CD4-positive, alpha-beta T cell treated with Interleukin-2 at 100 ng/mL for 4 hours (primary cell): ENCODE measurements at places on chromosomes 16 and 17.

DNA sequence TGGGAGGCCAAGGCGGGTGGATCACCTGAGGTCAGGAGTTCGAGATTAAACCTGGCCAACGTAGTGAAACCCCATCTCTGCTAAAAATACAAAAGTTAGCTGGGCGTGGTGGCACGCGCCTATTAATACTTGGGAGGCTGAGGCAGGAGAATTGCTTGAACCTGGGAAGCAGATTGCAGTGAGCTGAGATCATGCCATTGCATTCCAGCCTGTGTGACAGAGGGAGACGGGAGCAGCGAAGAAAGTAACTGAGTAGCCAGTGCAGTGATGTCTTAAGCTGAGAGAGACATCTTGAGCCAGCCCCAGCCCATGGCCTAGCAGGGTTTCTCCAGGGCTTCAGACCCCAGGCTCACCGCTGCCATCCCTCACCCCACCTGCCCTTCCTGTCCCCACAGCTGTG lies 9.8 kb upstream of the SMIM5 start:
- no peak for DNase-seq

DNA sequence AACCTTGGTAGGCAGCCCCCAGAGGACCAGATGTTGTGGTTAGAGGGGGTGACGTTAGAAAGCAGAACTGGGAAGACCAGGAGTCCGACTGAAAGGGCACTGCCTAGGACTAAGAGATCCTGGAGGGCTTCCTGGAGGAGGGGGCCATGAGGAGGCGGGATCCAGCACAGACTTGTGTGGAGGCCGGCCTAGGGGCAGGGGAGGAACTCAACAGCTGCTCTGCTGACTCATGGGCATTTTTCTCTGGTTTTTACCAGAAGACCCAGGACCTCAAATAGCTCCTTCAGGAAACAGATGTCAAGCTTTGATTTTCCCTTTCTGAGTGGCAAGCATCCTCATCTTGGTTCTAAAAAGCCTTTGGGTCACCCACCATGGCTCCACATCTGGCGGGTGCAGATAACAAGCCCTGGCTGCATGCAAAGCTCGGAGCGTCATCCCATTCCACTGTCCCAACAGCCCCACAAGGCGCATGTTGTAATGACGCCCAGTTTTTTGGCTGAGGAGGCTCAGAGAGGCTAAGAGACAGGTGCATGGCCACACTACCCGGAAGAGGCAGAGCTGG lies 29.0 kb downstream of the IL21R start:
- no peak for DNase-seq

DNA sequence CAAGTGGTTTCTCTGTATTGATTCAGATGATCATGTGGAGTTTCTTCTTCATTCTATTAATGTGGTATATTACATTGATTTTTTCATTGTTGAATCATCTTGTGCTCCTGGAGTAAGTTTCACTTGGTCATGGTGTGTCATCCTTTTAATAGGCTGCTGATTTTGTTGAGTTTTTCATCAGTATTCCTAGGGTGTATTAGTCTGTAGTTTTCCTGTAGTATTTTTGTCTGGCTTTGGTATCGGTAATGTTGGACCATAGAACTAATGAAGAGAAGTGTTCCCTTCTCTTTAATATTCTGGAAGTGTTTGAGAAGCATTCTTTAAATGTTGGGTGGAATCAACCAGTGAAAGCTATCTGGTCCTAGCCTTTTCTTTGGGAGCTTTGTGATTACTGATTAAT lies 99.0 kb downstream of the OMG start:
- no peak for DNase-seq

DNA sequence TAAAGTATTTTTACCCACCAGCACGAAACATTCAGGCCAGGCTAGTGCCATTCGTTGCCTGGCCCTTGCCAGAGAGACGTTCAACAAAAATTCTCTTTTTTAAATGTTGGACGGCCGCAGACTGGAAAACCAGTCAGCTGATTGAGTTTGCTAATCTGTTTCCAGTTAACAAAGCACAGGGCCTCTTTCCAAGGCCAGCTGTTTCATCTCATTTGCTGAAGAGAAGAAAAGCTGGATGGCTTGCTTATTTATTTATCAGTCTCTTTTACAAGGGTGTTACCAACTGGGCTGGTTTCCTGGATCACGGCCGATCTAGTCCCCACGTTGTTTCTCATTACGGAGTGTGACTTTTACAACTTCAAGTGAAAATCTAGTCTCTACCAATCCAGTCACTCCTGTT lies 418.7 kb upstream of the DYNLRB2 start:
- DNase-seq, result no peak

GRCh38 chr17:76997981-76998531 lies 129.9 kb downstream of the MGAT5B start:
- peak; percentile 74 for DNase-seq

- no peak for DNase-seq
Measured at GRCh38 chr17:6488008-6488539, 43.8 kb downstream of the PIMREG start.

GRCh38 chr17:29420128-29420527 lies 30.0 kb downstream of the TAOK1 start:
- no peak for DNase-seq

DNA sequence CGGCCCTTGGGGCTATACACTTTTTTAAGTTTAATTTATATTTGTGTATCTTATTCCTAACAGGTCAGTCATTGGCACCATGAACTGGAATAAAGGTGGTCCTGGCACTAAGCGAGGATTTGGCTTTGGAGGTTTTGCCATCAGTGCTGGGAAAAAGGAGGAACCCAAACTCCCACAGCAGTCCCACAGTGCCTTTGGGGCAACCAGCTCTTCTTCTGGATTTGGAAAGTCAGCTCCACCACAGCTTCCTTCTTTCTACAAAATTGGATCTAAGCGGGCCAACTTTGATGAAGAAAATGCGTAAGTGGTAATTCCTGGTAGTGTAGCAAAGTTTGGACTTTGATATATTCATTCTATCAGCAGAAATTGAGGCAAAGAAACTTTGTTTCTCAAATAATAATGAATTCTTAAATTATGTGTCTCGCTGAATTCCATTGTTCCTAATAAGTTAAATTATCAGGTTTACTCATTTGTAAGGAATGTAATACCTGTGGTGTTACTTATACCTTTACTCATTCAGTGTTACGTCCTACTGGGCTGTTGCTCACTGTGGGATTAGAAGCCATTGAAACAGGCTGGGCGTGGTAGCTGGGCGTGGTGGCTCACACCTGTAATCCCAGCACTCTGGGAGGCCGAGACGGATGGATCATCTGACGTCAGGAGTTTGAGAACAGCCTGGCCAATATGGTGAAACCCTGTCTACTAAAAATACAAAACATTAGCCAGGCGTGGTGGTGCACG lies 13.2 kb downstream of the DDX42 start:
- DNase-seq, result no peak

GRCh38 chr16:88769617-88770460 lies 15.2 kb downstream of the PIEZO1 start:
- DNase-seq, result no peak

DNA sequence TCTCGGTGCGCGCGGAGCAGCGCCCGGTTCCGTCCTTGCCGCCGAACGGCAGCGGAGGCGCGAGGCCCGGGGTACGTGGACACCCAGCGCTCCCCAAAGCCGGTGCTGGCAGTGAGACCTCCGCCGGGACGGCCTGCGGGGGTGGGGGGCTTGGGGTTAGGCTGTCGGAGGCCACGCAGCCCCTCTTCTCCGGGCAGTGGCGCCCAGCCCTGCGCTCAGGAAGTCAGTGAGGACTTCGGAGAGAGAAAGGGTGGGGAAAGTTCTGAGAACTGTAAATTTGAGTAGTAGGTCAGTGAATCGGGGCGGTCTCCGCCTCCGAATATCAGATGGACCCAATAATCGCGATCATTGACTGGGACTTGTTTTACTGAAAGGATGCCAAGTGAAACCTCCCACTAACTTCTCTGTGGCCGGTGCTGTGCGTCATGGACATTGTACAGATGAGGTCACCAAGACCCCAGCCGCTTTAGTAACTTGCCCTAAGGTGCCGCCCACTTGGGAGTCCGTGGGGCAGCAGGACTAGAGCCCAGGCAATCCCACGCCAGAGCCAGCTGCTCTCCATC lies 468 bp downstream of the IL4R start:
- DNase-seq, result peak; percentile 67

DNA sequence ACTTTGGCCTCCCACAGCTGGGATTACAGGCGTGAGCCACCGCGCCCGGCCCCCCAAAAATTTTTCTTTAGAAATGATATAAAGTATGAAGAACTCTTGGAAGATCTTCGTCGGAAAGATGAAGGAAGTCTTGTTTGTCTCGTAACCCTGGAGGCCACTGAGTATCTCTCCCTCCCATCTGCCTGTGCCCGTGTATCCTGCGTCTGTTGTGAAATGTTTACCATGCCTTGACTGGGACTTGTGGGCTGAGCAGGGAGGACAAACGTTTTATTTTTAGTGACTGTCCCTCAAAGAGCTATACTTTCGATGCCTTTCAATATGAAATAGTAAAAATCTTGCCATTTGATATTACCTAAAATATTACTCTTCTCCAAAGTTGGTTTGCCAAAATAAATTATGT lies 121.2 kb downstream of the RPTOR start:
- no peak for DNase-seq

- no peak for DNase-seq
Measured at GRCh38 chr16:48123104-48123788, 32.5 kb downstream of the ABCC12 start.

DNA sequence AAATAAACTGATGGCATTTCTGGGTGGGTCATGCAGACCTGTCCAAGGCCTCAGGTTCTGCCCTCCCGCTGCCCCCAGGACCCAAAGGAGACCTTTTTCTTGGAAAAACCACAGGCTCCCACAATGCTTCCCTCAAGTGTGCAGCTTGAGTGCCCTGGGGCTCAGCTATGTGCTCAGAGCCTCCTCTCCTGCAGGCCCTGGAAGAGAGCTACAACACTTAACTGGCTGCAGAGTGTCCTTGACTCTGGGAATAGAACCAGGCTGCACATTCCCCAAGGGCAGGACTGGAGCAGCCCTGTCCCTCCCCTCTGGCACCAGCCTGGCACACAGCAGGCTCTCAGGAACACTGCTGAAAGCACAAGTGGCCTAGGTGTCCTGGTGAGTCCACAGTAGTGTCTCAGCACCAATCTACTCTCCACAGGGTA lies 4.8 kb upstream of the SREBF1 start:
- no peak for DNase-seq

DNA sequence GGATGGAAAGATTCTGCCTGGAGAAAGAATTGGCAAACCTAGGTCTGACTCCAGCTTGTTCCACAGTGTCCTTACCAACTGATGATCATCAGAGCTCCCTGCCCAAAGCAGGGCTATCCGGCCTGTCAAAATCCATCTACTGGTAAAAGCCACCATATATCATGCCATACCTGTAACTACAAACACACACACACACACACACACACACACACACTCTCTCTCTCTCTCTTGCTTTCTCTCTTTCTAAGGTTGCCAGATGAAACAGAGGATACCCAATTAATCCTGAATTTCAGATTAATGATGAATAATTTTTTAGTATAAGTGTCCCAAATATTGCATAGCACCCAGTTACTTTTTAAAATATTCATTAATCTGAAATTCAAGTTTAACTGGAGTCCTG lies 1.5 kb upstream of the MMP28 start:
- DNase-seq, result no peak

GRCh38 chr16:31876951-31877828 lies 3.6 kb downstream of the ZNF267 start:
- peak; percentile 92 for DNase-seq

DNA sequence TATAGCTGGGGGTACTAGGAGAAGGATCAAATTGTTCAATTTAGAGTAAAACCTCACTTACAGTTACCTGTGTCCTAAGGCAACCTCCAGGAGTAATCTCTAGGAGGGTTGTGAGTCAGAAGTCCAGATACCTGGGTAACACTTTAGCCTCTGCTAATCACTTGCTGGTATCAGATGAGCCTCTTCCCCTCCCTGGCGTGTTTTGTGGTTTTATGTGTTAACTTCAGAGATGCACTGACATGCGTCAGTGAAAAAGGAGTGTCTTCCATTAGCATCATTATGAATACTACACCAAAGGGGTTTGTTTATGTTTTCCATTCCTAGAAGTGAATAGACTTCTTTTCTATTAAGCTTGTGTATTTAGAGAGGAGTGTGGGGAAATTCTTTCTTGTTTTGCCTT lies 208.2 kb downstream of the FTO start:
- DNase-seq, result peak; percentile 43

GRCh38 chr17:67110619-67111018 lies 66.3 kb downstream of the CACNG1 start:
- no peak for DNase-seq

GRCh38 chr16:82396509-82396908 lies 226.5 kb upstream of the MPHOSPH6 start:
- DNase-seq, result no peak

- DNase-seq, result no peak
Measured at GRCh38 chr17:79913451-79913850, 74.2 kb upstream of the CBX4 start.

GRCh38 chr17:62085511-62086408 lies 20.7 kb upstream of the MED13 start:
- no peak for DNase-seq

DNA sequence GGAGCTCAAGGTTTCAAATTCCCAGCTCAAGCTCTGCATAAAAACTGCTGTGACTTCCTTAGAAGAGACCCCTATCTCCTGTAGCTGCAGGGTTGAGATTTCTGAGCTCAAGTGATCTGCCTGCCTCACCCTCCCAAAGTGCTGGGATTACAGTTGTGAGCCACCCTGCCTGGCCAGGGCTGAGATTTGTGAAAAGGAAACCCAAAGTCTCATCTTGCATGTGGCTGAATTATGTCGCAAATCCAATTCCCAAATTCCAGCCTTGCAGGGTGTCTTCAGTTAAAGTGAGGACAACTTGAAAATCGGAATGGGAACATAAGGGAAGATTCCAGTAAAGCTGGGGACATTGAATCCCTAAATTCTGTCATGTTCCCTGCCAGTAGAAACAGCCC lies 14.2 kb upstream of the CETP start:
- no peak for DNase-seq

- DNase-seq, result no peak
Measured at GRCh38 chr16:23557779-23558702, 514 bp downstream of the UBFD1 start.

- no peak for DNase-seq
Measured at GRCh38 chr16:89359264-89360147, 130.9 kb downstream of the ANKRD11 start.

GRCh38 chr17:50547736-50548083 lies 736 bp downstream of the SPATA20 start:
- DNase-seq, result no peak

- DNase-seq, result no peak
Measured at GRCh38 chr16:8880839-8881510, 1.2 kb upstream of the LITAFD start.

DNA sequence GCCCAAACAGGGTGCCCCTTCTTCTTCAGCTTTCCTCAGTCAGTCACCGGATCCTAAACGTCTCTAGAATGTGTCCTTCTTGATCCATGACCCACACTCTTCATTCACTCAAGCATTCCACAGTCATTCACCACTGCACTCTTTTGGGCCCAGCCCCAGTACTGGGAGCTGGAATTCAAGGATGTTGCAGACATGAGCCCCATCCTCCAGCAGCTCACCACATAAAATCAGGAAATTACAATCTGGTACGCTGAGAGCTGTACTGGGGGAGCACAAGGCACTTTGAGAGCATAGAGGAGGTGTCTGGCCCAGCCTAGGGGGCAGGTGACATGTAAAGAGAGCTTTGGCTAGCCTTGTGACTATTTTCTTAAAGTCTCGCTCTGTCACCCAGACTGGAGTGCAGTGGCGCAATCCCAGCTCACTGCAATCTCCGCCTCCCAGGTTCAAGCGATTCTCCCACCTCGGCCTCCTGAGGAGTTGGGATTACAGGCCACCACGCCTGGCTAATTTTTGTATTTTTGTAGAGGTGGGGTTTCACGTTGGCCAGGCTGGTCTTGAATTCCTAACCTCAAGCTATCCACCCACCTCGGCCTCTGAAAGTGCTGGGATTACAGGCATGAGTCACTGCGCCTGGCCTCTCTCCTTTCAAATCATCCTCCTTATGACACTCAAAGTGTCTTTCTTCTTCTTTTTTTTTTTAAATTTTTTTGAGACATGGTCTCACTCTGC lies 18.7 kb downstream of the CES4A start:
- DNase-seq, result no peak
